ENCODE measurements at places on chromosomes 1 and 21.

DNA sequence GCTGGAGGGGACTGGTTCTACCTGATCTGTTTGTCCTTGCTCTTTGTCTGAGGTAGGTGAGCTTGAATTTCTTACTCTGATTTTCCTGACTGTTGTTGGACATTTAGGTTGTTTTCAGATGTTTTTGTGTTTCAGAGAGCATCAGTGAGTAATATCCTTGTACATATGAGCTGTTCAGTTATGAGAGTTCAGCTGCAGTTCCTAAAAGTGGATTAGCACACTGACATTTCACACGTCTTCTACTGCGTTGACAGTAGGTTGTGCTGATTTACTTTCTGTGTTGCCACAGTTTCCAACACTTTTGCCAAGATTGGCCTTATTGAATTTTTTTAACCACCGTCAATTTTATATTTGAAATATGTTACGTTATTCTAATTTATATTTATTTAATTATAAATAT is 27.7 kb downstream of the CXADR start:
- no peak for DNase-seq

- DNase-seq, result no peak
These were observed 44.1 kb upstream of the ZSWIM5 start for GRCh38 chr1:45250544-45250943.

GRCh38 chr1:11134251-11134897 is 34.7 kb upstream of the EXOSC10 start:
- no peak for DNase-seq

DNA sequence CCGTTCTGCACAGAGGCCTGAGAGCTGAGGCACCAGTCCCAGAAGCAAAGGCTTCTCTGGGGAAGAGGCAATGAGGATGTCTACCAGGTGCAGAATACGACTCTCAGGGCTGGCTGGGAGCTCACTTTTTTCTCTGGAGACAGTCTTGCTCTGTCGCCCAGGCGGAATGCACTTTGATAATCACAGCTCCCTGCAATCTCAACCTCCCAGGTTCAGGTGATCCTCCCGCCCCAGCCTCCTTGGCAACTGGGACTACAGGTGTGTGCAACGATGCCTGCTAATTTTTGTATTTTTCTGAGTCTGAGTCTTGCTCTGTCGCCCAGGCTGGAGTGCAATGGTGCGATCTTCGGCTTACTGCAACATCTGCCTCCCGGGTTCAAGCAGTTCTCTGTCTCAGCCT is 17.6 kb downstream of the NADK start:
- DNase-seq, result no peak

GRCh38 chr1:202694314-202694713 is 15.9 kb downstream of the SYT2 start:
- DNase-seq, result no peak

DNA sequence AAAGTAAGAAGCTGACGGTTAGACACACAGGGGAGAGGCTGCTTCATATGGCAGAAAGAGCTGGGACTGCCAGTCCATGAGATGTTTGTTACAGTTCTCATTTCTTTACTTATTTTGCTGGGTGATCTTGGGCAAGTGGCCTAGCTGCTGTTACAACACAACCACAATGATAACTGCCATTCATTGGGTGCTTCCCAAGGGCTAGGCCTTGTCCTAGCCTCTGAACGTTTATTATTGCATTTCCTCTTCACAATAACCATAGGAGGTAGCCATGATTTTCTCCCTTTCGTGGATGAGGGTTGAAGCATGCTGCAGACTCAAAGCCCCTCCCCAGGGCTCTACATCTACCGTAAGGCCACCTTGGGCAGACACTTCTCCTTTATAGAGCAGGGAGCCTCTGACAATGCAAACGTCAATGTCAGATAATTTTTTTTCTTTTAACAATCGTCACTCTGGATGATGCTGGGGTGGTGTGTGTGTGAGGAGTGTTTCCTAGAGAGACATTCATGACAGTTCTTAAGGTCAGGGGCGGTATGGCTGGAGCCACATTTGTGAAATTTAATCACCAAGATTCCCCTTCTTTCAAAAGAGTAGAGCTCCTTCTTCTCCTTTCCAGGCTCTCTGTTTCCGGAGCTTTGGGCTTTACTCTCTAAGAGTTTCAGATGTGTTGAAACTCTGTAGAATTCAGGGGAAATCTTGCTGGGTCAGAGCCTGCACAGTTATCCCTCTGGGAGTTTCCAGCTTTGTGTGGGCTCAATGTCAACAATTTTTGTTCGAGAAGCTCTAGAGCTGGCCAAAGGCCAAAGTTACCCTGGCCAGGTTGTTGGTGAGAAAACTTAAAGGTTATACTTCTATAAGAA is 138.5 kb upstream of the SGIP1 start:
- DNase-seq, result no peak

DNA sequence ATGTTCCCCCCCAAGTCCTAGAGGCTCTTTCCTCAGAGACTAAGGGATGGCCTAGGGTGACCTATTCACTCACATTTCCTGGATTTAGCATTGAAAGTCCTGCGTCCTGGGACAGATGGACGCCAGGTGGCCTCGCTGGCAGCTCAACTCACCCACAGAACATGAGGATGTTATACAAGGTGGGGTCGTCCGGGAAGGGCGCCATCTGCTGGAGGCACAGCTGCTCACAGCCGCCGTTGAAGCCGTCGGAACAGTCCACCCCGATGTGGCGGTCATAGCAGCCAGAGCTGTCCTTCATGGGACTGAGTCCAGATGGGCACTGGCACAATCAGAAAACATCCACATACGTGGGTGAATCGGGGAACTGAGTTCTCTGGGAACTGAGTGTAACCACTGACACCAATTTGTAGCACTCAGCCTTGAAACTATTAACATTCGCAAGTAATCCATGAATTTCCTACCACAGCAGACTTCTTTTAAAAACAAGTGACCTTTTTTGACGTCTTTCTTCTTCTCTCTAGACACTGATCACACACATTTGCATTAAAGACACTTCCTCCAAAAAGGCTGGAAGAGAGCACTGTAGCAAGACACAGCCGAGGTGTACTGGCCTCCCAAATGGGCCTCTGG is 215.4 kb downstream of the ASTN1 start:
- DNase-seq, result peak; percentile 40

DNA sequence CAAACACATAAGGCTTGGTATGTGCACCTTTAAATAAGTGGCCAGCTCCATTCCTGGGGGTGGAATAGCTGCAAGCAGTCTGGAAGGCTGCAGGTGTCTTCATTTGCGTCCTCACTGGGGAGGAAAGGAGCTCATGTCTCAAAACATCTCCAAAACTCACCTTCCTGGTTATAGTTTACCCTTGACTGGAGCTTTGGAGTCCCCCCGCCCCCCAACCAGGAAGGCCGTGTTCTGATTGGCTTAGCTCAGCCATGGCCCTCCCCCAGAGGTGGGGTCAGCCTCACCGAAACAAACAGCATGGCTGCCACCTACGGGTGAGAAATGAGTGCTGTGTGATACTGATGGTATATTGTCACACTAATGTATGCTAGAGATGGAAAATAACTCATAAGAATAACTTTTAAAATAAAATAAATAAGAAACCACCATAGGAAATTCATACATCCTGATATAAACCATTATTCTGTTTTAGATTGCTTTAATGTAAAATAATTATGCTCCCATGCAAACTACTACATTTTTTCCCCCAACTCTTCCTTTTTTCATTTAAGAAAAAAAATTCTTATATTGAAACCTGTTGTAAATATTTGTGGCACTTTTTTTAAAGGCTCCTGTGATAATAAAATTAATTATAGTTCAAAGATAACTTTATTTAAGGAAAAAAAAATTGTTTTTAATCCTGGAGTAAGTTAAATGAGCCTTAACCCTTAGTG is 90.8 kb downstream of the ZP4 start:
- peak; percentile 26 for DNase-seq

DNA sequence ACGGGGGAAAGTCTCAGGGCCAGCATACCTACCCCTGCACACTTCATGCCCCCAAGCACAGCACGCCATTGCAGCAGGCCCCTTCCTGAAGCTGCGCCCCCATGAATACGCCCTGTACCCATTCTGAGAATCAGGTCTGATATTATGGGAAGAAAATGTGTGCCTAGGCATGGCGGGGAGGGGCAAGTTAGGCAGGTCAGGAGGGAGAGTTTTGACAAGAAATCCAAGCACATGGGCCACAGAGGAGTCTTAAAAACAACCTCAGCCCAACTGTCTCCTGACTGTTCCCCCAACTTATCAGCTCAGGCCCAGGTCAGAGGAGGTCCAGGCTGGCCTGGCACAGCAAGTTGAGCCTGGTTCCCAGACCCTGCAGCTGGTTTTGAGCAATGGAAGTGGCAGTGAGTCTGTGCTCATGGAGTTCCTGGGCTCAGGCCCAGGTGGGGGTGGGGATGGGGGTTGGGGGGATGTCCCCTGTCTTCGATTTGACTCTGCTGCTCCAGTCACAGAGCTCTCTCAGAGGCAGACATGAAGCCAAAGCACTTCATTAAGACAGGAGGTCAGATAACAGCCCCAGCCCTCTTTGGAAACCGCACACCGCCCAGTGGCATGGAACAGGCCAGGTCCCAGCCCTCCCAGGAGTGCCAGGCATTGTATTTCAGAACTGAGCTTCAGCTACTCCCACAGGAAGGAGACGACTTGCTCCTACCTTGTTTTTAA is 20.6 kb upstream of the BCAR3 start:
- no peak for DNase-seq

- DNase-seq, result no peak
These were observed 21.1 kb downstream of the TTC13 start for GRCh38 chr1:230957580-230957989.

DNA sequence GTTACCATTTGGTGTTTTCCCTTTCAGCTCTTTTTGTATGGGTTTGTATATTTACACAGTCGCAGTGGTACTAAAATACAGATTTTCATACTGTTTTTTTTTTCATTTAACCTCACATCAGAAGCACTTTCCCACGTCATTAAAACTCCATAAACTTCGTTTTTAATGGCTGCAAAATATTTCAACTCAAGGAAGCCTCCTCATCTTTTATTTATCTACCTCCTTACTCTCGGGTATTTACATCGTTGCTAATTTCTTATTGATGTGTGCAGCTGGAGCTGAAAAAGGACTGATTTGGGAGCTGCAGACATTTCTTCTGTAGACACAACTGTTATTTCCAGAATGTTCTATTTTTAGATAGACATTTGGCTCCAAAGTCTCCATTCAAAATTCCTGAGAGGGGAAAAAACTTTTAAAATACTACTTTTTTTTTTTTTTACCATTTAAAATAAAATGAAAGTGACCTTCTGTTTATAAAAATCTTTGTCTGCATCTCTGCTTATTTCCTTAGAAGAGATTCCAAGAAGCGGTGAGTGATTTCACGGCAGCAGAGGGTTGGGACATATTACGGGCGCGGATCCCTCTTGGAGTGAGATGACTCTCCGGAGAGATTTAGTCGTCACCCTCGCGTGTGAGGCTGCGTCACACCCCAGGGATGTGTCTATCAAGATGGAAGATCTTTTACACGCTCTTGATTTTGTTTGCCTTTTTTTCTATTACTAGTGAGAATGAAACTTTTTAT is 10.1 kb downstream of the RUNX3 start:
- DNase-seq, result no peak

- no peak for DNase-seq
These were observed 1.6 kb upstream of the CDC14A start for GRCh38 chr1:100350787-100351094.

- DNase-seq, result no peak
These were observed 63.2 kb downstream of the SLC19A1 start for GRCh38 chr21:45478816-45479669.

- DNase-seq, result peak; percentile 97
These were observed 19.1 kb upstream of the NTMT2 start for GRCh38 chr1:170126696-170127095.

DNA sequence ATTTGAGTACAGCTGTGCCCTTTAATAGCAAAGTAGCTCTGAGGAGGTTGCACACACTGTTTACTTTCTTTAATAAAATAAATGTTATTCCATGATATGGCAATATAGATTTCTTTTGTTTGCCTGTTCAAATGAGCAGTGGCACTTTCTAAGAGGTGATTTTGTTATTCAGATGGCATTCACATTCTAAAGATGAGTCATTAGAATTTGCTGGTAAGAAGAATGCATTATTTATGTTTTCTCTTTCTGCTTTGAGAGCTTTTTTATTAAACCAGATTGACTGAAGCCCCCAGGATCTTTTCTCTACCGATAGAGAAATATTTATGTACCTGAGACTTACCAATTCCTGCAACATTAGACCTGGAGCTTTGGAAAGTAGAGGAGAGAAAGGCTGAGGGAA is 11.2 kb upstream of the LEPR start:
- no peak for DNase-seq

DNA sequence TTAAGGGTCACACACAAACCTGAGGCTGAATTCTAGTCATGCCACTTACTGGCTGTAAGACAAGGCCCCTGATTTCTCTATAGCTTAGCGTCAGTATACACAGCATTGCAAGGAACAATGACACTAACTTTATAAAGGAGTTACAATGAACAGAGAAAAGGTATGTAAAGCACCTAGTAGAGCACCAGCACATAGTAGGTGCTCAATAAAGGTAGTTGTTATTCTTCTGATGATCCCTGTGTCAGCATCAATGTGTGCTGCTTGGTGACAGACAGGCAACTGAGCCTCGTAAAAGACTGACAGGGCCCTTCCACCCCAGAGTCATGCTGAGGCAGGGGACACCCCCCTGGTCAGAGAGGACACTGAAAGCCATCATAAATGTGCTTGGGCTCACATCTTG is 43.2 kb downstream of the GRHL3 start:
- no peak for DNase-seq

DNA sequence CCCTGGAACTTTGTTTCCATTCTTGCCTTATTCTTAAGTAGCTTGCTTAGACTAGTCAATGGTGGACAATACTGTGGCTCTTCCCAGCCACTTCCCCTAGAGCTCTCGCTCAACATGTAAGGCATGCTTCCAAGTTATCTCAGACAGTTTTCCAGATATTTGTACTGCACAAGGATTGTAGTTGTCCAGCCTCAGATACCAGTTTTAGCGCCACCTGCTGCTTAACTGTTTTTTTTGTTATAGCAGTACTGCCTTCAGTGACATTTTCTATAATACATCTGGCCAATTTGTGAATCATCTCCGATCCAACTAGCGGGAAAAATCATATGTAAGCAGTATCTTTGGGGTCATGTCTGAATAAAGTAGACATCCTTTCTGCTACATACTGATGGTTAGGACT is 346.7 kb upstream of the ADGRL4 start:
- peak; percentile 71 for DNase-seq

DNA sequence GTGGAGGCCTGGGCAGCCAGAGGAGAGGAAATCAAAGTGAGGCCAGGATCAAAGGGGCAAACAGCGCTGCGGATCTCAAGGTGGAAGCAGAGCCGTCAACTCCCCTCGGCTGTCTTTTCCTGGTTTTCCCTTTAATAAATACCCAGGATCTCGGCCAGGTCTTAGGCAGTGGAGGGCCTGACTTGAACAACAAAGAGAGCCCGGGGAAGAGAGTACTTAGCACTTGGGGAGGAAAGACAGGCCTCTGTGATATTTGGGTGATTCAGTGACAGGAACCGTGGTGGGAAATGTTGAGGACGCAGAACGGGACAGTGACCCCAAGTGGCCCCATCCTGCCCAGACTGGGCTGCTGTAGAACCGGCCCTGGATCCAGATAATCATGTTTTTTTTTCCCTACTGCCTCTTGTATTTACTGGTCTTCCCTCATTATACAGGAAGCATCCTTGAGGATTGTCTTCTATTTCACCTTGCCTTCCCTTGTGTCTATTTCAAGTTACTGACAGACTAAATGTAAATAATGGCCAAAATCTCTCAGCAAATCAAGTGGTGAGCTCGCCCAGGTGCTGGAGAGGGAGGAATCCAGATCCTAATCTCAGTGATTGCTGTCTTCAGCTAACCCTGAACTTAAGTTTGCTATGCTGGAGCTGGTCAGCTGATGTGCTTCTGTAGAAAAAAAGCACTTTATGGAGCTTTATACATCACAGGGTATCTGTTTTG is 2.8 kb upstream of the MIXL1 start:
- no peak for DNase-seq

GRCh38 chr1:178124115-178124514 is 30.2 kb downstream of the RASAL2 start:
- DNase-seq, result peak; percentile 28
